Left lung (tissue), 14 donors: ENCODE measurements at places on chromosomes 12 and 14. TPM values are rescaled to one million over a fixed set of nuclear protein-coding genes. Genes with fewer than 3 reads are reported as not detected.

The SIRT4 gene
- total RNA-seq, result 2.3 TPM

GRCh38 chr14:96590190-96590864, 88.1 kb downstream of the PAPOLA start:
- no peak for DNase-seq

DNA sequence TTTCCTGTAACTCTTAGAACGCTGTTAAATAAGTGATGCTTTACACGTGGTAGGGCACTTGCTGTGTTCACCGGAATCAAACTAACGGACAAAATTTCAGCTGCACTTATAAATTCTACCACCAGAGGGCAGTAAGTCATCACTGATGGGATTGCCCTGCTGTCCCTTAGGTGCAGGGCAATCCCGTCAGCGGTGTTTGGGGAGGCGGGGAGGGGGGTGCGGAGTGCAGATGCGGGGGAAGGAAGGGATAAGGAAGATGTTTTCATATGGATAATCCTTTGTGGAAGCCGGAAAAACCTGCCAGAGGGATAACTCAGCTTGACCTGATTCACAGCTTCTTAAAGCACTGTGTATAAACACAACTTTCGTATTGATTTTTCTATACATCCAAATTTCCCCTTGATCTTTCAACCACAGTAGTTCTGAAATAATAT, 21.7 kb upstream of the SLC10A1 start:
- peak; percentile 59 for DNase-seq

GRCh38 chr14:64926398-64926995, 12.2 kb downstream of the CHURC1 start:
- no peak for DNase-seq

- no peak for DNase-seq
Observed at GRCh38 chr14:64831419-64831818, 48.3 kb downstream of the SPTB start.

The DIO3 gene
- total RNA-seq, result 0.84 TPM

The C14orf39 gene
- total RNA-seq, result not detected

- DNase-seq, result peak; percentile 9
Observed at GRCh38 chr14:84250893-84251292, 1279.1 kb upstream of the FLRT2 start.
